ENCODE measurements at places on chromosomes 13 and 19.

- no peak for DNase-seq
These were observed 3.3 kb downstream of the ICAM5 start for GRCh38 chr19:10292789-10293636.

DNA sequence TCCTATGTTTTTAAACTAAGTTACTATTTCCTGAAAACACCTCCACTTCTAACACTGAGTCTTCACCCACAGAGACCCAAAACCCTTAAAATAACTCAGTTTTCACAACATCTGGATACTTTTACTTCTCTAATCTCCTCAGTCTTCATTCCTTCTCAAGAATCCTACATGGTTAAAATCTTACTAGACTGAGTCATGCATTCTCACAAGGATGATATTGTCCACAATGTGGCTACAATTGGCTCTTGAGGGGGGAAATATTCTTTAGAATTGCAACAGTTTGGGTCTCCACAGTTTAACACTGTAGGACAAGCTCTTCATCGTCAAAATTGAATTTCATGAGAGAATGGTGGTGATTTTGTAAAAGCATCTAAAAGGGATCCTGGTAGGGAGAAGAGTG lies 397.1 kb downstream of the SLITRK5 start:
- no peak for DNase-seq

- no peak for DNase-seq
These were observed 44.6 kb downstream of the GJA3 start for GRCh38 chr13:20116213-20116612.

GRCh38 chr13:89407357-89407756 lies 1736.2 kb downstream of the SLITRK5 start:
- DNase-seq, result no peak

DNA sequence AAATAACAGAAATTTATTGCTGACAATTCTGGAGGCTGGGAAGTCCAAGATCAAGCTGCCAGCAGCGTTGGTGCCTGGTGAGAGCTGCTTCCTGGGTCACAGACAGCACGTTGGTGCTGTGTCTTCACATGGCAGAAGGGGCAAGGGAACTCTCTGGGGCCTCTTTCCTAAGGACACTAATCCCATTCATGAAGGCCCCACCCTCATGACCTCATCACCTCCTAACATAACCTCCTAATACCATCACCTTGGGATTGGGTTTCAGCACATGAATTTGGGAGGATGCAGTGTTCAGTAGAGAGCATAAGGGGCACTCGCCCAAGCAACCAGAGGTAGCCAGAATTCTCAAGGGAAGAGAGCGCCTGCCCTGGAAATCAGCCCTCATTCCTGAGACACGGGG lies 15.7 kb downstream of the TMEM150B start:
- no peak for DNase-seq

- DNase-seq, result no peak
These were observed 81.8 kb downstream of the GGACT start for GRCh38 chr13:100506600-100507422.

DNA sequence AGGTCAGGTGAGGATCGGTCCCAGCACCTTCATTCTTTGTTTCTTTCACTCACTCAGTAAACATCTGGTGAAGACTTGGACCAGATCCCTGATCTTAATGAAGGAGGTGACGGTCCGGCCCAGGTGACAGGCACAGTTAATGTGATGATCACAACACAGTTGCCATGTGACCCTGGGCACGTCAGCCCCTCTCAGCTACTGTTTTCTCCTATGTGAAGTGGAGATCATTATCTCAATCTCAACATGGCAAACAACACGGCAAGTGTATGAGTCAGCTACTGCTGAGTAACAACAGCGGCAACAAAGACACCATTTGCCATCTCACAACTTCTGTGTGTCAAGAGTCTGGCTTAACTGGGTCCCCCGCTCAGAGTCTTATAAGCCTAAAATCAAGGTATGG lies 74.6 kb downstream of the GNG7 start:
- no peak for DNase-seq

DNA sequence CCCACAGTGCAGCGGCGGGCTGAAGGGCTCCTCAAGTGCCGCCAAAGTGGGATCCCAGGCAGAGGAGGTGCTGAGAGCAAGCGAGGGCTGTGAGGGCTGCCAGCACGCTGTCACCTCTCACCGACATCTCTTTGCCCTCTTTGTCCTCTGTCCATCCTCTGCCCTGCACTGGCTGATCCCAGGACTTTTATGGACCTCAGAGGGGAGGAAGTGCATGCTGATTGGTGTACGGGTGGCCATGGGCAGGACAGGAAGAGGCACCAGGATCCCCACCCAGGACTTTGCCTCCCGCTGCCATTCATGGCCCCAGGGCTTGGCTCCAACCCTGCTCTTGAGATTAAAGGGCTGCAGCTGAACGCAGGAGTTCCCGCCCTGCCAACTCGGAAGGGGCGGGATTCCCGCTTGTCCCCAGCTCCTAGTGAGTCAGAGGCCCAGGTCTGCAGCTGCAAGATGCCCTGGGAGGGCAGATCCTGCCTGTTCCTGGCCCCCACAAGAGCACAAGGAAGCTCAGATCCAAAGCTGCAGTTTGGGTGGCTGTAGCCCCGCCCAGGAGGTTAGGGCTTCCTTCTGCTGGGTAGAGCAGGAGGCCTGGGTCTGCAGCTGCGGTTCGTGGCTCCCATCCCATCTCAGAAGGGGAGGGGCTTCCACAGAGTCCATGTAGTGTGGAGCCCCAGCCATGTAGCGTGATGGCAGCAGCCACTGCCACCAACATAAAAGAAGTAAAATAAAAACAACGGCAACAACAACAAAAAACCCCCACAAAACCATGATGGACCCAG lies 1716.7 kb downstream of the SLITRK1 start:
- no peak for DNase-seq

- DNase-seq, result no peak
These were observed 134.6 kb upstream of the RFC3 start for GRCh38 chr13:33683376-33683775.

- DNase-seq, result no peak
These were observed 13.5 kb downstream of the SNRNP70 start for GRCh38 chr19:49098795-49099194.

GRCh38 chr13:111388851-111389500 lies 68.5 kb downstream of the TEX29 start:
- no peak for DNase-seq

- no peak for DNase-seq
These were observed 61.2 kb downstream of the RAB20 start for GRCh38 chr13:110500341-110500740.

DNA sequence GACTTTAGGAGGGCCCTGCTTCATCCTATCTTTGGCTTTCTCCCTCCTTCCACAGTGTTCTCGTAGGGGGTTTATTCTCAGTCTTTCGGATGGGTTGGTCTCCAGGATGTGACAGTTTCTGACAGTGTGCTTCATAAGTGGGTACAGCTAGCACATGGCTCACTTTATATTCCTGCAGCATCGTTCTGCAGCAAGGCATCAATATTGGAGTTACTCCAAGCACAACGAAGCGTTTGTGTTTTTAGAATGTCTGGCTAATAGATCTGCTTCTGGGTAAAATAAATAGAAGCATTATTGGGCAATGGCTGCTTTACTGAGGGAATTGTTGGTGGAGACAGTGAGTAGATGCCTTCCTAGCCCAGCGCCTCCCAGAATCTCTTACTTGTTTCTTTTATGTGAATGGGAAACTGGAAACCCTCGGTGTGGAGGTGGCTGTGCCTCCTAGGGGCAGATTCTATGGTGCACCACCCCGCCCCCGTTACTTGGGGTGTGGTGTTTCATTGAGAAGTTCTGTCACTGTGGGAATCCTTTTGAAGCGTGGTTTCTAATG lies 2.0 kb downstream of the FARP1 start:
- no peak for DNase-seq

- DNase-seq, result no peak
These were observed 270.6 kb downstream of the SLITRK6 start for GRCh38 chr13:85528491-85529217.

DNA sequence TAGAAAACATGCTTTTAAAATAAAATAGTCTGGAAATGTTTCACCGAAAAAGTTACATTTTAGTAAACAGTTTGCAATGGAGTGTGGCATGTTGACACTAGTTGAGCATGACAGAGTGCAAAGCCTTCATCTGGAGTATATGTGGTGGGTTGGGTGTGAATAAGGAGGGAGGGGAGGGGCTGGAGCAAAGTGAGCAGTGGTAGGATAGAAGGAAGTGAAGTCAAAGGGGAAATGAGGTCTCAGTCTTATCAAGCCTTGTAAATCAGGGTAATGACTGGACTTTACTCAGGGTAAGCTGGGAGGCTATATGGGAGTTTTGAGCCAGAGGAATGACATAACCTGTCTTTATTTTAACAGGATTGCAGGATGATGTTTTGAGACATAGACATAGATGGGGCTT lies 222.8 kb downstream of the PCDH20 start:
- DNase-seq, result no peak

GRCh38 chr19:28971049-28971448 lies 241.9 kb downstream of the UQCRFS1 start:
- DNase-seq, result no peak

DNA sequence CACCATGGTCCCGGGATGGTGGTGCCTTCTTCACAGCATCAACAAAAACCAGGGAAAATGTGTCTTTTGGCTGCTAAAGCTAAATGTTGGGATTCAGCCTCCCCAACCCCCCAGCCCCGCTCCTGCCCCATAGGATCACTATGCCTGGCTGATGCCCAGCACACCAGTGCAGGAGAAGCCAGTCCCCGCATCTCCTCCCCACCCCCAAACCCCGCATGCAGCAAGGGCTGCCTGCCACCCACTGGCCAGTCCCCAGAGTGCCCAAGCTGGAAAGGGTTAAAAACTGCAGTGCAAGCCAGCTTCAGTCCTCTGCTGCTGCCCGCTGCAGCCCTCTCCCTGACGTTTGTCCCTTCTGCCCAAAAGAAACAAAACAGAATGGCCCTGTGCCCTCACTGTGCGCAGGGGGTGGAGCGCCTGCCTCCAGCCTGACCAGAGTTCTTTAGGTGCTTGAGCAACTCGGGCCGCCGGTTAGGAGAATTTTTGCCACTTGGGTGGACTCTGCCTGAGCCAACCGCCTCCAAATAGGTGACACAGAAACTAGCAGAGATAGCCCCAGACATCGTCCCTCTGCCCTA lies 3.7 kb downstream of the CALM3 start:
- DNase-seq, result no peak

- peak; percentile 82 for DNase-seq
These were observed 13.1 kb upstream of the NANOS2 start for GRCh38 chr19:45927565-45928261.

GRCh38 chr13:33245505-33246158 lies 39.9 kb downstream of the STARD13 start:
- no peak for DNase-seq

DNA sequence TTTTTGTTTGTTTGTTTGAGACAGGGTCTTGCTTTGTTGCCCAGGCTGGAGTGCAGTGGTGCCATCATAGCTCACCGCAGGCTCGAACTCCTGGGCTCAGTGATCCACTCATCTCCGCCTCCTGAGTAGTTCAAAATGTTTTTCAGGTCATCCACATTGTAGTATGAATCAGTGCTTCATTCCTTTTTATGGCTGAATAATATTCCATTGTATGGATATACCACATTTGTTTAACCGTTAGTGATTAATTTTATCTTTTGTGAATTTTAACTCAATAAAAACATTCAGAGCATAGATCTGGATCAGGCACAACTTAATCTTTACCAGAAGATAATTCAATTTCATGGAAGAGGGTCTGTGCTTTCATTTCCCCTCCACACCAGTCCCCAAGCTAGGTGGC lies 47.7 kb downstream of the VAV1 start:
- no peak for DNase-seq

DNA sequence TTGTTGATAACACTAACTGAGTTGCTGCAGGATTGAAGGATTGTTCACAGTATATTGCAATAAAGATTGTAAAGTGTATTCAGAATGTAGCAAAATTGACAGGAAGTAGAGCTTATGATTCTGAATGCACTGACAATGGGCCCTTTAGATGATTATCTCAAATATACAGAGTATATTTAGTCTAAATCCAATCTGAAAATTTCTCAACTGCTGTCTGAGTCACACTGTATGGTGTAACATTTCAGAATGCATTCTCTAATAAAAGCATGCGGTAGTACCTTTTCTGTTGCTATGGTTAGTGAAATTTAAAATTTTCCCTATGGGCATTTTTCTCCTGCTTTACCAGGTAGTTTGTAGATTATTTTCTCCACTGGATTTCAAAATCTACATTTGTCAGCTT lies 365.2 kb downstream of the PCDH17 start:
- no peak for DNase-seq

- no peak for DNase-seq
These were observed 617.2 kb downstream of the PCDH9 start for GRCh38 chr13:66612983-66613382.

- DNase-seq, result peak; percentile 88
These were observed 8.1 kb upstream of the ZNF784 start for GRCh38 chr19:55632463-55632834.

DNA sequence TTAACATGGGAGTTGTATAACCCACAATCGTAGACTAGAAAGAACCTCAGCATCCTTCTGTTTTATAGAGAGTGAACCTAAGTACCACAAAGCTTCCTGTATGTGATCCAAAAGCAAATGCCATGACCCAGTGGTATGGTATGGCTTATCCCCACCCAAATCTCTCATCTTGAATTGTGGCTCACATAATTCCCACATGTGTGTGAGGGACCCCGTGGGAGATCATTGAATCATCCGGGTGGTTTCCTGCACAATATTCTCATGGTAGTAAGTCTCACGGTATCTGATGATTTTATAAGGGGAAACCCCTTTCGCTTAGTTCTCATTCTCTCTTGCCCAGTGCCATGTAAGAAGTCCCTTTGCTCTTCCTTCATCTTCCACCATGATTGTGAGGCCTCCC lies 587.9 kb downstream of the LMO7 start:
- DNase-seq, result no peak

GRCh38 chr13:94061301-94061700 lies 418.2 kb downstream of the DCT start:
- DNase-seq, result no peak

GRCh38 chr19:11505032-11505503 lies 571 bp downstream of the ZNF653 start:
- peak; percentile 94 for DNase-seq

GRCh38 chr13:68358294-68358705 lies 1128.2 kb upstream of the PCDH9 start:
- DNase-seq, result no peak

DNA sequence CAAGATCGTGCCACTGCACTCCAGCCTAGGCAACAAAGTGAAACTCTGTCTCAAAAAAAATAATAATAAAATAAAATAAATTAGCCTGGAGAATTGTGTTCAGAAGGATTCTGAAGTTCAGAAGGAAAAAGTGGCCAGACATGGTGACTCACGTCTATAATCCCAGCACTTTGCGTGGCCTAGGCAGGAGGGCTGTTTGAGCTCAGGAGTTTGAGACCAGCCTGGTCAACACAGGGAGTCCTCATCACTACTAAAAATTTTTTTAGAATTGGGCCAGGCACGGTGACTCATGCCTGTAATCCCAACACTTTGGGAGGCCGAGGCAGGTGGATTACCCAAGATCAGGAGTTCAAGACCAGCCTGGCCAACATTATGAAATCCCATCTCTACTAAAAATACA lies 6.0 kb downstream of the RDH8 start:
- no peak for DNase-seq

DNA sequence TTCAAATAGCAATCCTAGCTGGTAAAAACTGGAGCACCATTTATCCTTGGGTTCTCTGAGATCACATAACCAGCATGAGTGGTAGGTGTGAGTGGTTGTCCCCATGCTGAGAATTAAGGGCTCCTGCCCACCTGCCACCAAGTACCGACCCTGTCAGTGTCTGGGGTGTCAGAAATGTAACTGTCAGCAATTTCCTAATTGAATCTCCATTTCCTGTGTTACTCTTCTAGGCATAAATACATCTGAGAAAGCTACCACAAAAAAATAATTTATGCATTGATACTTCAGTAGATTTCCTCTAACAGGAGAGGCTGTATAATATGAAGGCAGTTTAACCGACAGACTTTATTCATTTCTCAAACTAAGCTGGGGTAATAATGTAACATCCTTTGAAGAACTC lies 25.1 kb downstream of the CPB2 start:
- no peak for DNase-seq

Measured in T follicular helper cell (primary cell).